SJSA1 (cell line): ENCODE measurements at places on chromosomes 1 and 21.

GRCh38 chr21:42555756-42556438, 42.2 kb downstream of the SLC37A1 start:
- no peak for DNase-seq

DNA sequence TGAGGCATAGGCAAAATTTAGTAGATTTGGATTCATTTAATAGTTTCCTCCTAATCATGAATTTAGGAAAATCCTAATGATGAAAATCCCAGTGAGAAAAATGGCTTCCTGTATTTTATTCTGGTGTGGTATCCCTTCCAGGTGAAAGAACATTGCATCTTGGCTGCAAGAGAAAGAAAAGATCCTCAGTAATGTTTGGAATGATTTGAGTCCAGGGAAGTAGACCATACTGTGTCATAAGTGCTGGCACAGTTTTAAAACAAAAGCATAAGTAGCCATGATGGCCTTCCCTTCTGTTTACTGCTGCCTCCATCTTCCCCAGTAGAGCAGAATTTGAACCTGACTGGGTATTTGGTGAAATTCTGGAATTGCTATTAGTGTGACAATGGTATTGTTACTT, 52.8 kb downstream of the CACHD1 start:
- no peak for DNase-seq

DNA sequence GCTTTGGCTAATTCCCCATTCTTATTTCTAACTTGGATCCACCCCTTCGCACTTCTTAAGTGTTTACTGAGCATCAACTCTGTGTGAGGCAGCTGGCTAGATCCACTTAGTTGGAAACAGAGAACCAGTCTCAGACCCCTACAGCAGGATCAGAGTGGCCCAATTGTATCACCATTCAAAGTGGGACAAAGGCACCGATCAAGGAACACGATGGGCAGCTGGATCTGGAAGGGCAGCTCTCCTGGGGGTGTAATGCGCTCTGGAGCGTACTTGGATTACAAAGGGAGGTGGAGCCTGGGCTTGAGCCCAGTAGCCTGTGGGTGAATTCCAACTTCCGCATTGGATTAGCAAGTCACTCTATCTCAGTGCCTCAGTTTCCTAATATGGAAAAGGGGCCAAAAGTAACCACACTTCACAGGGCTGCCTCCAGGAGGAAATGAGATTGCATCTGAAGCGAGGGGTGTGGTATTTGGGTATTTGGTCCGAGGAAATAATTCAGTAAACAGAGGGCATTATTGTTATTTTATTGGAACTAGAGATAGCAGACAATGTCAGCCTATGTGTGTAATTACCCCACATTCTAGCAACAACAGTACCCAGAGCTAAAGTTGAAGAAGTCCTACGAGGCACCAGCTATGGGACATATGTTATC, 11.9 kb downstream of the ECE1 start:
- DNase-seq: no peak

- no peak for DNase-seq
Measured at GRCh38 chr1:235078480-235079381, 49.9 kb downstream of the TOMM20 start.

DNA sequence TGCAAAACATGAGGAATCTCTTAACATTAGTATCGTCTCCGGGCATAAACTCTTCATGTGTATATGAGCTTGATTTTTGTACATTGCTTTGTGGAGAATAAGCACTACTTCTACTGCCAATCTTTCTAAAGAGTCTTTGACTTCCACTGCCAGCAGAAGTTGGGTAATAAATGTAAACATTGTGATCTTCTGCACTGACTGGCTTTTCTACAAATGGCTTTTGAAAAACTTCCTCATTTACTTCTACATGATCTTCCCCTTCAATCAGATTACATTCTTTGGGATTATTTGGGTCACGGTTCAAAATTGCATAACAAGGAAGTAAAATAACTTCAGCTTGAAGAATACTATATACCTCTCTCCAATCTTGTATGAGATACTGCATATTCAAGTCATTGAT, 30.4 kb upstream of the SLC44A5 start:
- no peak for DNase-seq

DNA sequence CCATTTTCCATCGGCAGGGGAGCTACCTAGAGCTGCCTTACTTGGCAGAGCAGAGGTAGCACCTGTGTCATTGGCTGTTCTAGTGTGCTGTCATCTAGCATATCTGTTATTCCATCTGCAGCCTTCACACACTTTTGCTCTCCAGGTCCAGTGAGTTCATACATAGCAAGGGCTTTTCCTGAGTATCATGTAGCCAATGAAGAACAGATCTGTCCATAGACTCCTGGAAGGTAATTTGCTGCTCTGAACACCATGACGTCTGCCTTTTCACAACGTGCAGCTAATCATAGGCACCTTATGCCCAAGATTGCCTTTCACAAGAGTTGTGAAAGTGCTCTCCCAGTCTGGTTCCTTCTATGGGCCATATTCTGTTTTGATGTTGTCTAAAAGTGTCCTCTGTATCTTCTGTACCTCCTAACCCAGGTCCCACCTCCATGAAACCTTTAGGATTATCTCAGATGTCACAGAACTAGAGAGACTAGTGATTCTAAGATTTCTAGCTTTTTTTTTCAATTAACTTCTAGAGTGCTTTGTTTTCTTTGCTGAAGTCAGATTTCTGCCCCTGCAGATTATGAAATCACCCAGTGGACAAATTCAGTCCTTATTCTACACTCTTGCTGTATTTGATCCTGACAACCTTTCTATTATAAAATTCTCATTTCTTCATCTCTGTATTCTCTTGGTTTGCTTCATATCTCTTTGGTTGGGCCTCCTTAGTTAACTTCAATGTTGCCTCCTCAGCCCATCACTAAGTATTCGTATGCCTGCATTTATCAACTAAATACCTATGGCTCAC, 134.8 kb downstream of the PBX1 start:
- DNase-seq: no peak

DNA sequence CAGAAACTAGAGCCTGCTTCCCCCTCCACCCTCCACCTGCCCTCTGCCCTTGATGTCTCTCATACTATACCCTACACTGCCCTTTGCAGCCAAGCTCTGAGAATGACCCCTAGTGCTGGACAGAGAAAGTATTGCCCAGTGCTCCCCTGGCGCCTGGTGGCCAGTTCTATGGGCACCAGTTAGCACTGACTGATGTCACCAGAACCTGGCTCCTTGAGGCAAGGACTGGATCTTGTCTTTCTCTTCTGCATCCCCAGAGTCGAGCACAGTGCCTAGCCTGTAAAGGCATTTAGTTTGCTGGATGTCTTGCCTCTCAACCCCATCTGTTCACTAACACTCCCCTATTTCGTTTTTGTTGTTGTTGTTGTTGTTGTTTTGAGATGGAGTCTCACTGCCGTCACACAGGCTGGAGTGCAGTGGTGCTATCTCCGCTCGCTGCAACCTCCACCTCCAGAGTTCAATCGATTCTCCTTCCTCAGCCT, 5.9 kb downstream of the PHLDA3 start:
- DNase-seq: peak; percentile 46

DNA sequence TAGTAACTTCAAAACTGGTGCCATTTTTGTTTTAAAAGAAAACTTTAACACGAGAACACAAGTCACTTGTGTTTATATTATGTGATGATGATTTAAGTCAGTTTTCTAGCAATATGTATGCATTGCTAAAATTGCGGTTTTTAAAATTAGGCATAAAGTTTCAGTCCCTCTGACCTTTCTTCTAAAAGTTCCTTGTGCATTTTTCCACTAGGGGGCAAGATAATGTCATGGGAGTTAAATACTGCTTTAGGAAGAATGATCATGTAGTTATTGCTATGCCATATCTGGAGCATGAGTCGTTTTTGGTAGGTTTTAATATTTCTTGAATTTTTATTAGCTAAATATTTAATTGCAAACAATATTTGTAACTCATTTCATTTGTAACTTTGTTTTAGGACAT, 10.7 kb downstream of the CDC7 start:
- DNase-seq: no peak

DNA sequence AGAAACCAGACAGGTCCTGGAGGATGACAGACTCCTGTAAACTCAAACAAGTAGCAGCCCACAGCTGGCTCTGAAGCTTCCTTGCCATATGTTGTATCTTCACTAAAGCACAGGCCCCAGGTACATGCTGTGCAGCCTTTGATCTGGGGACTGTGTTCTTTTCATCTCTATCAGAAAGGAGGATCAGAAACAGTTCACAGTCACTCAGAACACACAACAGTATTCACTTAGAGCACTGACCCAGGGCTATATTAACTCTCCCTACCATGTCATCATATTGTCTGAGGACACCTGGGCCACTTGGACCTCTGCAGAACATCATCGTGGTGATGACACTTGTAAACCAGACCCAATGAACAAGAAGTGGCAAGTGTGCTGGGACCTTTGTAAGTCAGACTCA, 222.0 kb downstream of the SETD4 start:
- no peak for DNase-seq

- no peak for DNase-seq
Measured at GRCh38 chr1:77220687-77221463, 1.6 kb upstream of the PIGK start.
